A549 treated with RU486 at 1 μM for 4 hours (cell line): ENCODE measurements at places on chromosomes 1 and 21. TPM values are rescaled to one million over a fixed set of nuclear protein-coding genes. Genes with fewer than 3 reads are reported as not detected.

The RPTN gene
- total RNA-seq = not detected in 5 replicates

The ZFP69B gene
- 0.76 to 2.6 TPM (median 1.9 TPM) in 5 replicates for total RNA-seq

The KRTAP19-4 gene
- not detected in 5 replicates for total RNA-seq

The CACNA1S gene
- total RNA-seq = not detected in 5 replicates

The KCNQ4 gene
- total RNA-seq = 0.14 to 0.35 TPM (median 0.28 TPM) in 5 replicates

The CYP4A11 gene
- total RNA-seq = not detected in 5 replicates

The DCDC2B gene
- total RNA-seq = not detected in 5 replicates

The C1orf94 gene
- not detected in 5 replicates for total RNA-seq

The SPTA1 gene
- not detected in 5 replicates for total RNA-seq

The LAPTM5 gene
- total RNA-seq = 0.13 to 0.16 TPM (median 0.15 TPM) in 5 replicates

The CR1 gene
- not detected in 5 replicates for total RNA-seq

The B3GALNT2 gene
- total RNA-seq = 11.9 to 22.4 TPM (median 18.8 TPM) in 5 replicates

The BRINP2 gene
- 0.03 to 0.43 TPM (median 0.12 TPM) in 5 replicates for total RNA-seq

The CFAP107 gene
- total RNA-seq = not detected in 5 replicates

The LCE1F gene
- total RNA-seq = not detected in 5 replicates

The PROX1 gene
- 0.05 to 0.16 TPM (median 0.13 TPM) in 5 replicates for total RNA-seq
